ENCODE measurements at places on chromosomes 2 and 18. TPM values are rescaled to one million over a fixed set of nuclear protein-coding genes. Genes with fewer than 3 reads are reported as not detected.

The EML6 gene
- 1.5 TPM for total RNA-seq

The SPIRE1 gene
- 4.2 TPM for total RNA-seq

The LOXHD1 gene
- total RNA-seq: 1.2 TPM

The HAAO gene
- not detected for total RNA-seq

The CPO gene
- 0.32 TPM for total RNA-seq
